ENCODE measurements at places on chromosomes 3 and 15. TPM values are rescaled to one million over a fixed set of nuclear protein-coding genes. Genes with fewer than 3 reads are reported as not detected.

- no peak for DNase-seq
Measured at GRCh38 chr3:144119633-144120032, 148.0 kb downstream of the DIPK2A start.

GRCh38 chr3:16893618-16894200, 9.0 kb downstream of the PLCL2 start:
- DNase-seq = no peak

DNA sequence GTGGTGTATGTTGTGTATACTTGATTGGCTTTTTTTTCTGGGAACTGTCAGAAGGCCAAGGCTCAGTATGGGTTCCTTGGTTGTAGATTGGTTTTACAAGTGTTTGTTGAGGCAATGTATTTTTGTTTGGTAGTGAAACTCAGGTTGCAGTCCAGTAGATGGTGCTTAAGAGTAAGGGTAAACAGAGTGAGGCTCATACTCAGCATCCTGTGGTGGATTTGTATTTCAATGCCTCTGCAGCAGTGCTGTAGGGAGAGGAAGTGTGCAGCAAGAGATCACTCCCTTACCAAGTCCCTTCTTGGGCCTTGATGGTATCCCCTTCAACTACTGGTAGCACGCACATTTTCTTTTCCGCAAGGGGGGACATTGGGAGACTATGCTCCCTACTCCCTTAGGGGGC, 428.5 kb upstream of the CNTN3 start:
- DNase-seq = no peak

Gene ALDH1A3
- 0.39 TPM for total RNA-seq

Gene LMAN1L
- not detected for total RNA-seq
